ENCODE measurements at places on chromosomes 3 and 15.

- no peak overlapping the region for H3K27ac ChIP-seq
- no peaks in the 10 kb centered on the region for H3K36me3 ChIP-seq
- H3K4me3 ChIP-seq: peak overlapping the region; percentile 37
- H3K27me3 ChIP-seq: peaks cover 88% of the 10 kb centered on the region
- peaks cover 13% of the 10 kb centered on the region for H3K4me1 ChIP-seq
- DNase-seq: no peak
Observed at GRCh38 chr3:184525337-184526087, 36.1 kb upstream of the EPHB3 start.

DNA sequence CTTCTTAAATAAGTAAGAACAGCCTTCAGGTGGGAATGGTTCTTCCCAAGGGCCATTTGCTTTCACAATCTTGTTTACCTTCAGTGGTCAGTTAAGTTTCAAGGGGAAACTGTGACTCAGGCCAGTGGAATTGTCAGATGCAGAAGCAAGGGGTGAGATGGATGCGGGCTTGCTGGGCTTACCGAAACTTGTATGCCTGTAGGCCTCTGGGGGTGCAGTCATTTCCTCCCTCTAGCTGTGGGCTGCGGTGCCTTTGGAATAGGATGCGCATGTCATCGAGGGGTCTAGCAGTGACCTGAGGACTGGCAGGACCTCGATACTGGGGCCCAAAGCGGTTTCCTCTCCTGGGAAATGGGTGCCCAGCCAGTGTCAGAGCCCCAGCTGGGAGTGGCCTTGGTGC, 121.6 kb downstream of the EEFSEC start:
- no peaks in the 10 kb centered on the region for H3K4me1 ChIP-seq
- no peak overlapping the region for H3K27ac ChIP-seq
- H3K36me3 ChIP-seq: no peaks in the 10 kb centered on the region

GRCh38 chr3:75001330-75001729, 386.9 kb upstream of the CNTN3 start:
- no peaks in the 10 kb centered on the region for H3K27me3 ChIP-seq
- H3K4me1 ChIP-seq: no peaks in the 10 kb centered on the region
- no peak overlapping the region for H3K27ac ChIP-seq
- no peaks in the 10 kb centered on the region for H3K36me3 ChIP-seq
- H3K4me3 ChIP-seq: no peak overlapping the region
- DNase-seq: no peak

DNA sequence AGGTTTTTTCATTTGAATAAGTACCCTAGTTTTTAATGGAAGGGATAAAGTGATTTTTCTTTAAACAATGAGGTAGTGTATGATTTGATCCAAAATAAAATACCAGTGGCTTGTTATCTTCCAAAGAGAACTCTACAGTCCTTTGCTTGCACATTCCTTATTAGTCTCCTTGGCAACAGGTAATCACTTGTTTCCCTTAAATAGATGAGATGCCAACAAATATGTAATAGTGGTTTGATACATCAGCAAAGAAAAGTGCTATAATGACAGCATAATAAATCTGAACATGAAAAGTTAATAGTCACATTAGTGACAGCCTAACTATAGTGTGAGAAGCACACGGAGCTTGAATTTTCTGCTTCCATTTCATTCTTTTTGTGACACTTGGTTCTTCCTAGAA, 360.2 kb downstream of the ZNF385D start:
- no peaks in the 10 kb centered on the region for H3K4me1 ChIP-seq
- no peak overlapping the region for H3K4me3 ChIP-seq
- H3K36me3 ChIP-seq: no peaks in the 10 kb centered on the region
- H3K27ac ChIP-seq: no peak overlapping the region
- no peak for DNase-seq

- H3K4me3 ChIP-seq: peak overlapping the region; percentile 46
- no peaks in the 10 kb centered on the region for H3K36me3 ChIP-seq
- H3K27me3 ChIP-seq: no peaks in the 10 kb centered on the region
- peaks cover 47% of the 10 kb centered on the region for H3K4me1 ChIP-seq
Observed at GRCh38 chr3:141796081-141796888, 33.1 kb downstream of the GRK7 start.

DNA sequence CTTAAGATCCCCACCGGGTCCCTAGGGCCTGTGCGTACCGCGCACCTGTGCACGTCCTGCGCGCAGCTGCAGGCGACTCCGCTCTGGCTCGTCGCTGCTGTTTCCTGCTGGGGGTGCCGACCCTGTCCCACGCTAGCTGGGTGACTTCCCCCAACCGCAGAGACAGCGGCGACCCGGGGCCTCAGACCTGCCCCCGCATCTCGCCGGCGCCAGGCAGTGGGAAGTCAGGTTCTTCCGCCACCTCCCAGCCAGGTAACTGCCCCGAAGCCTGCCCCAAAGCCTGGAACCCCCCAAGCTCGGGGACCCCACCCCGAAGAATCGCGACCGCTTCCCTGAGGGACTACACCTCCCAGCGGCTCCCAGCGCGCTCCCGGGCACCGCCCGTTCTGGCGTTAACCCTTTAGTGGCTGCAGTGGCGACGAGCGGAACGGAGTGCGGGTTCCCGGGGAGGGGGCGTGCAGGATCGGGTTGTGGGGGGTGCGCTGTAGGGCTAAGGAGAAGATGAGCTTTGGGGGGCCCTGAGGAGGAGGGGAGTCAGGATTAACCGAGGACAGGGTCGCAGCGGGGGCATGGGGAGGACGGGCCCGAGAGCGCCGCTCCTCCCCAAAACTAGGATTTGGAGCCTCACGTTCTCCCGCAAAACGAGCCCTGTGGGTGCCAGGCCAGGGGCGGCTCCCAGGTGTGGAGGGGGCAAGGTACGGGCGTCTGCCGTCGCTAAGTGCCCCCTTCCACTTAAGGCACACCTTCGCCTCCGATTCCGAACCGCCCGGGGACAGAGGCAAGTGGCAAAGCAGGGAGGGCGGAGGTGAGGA, 589 bp downstream of the NEIL1 start:
- DNase-seq: peak; percentile 78
- H3K4me1 ChIP-seq: peaks cover 24% of the 10 kb centered on the region
- H3K4me3 ChIP-seq: peak overlapping the region; percentile 78
- no peaks in the 10 kb centered on the region for H3K36me3 ChIP-seq

All from sigmoid colon (tissue), 7 donors.